ENCODE measurements at places on chromosomes 2 and 18.

DNA sequence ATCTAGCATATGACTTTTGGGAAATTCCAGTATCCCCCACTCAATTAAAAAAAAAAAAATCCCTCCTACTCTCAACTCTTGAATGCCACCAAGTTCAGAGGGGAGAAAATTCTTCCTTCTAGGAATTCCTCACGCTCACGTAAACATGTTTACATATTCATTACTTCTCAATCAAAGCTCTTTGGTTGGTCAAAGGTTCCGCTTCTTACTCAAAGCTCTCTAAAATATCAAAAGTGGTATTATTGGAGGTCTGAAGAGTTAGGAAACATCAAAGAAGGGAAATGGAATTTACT is 4.1 kb downstream of the DOCK10 start:
- no peak for DNase-seq

- no peak for DNase-seq
Observed at GRCh38 chr2:20222769-20223406, 2.0 kb downstream of the SDC1 start.

DNA sequence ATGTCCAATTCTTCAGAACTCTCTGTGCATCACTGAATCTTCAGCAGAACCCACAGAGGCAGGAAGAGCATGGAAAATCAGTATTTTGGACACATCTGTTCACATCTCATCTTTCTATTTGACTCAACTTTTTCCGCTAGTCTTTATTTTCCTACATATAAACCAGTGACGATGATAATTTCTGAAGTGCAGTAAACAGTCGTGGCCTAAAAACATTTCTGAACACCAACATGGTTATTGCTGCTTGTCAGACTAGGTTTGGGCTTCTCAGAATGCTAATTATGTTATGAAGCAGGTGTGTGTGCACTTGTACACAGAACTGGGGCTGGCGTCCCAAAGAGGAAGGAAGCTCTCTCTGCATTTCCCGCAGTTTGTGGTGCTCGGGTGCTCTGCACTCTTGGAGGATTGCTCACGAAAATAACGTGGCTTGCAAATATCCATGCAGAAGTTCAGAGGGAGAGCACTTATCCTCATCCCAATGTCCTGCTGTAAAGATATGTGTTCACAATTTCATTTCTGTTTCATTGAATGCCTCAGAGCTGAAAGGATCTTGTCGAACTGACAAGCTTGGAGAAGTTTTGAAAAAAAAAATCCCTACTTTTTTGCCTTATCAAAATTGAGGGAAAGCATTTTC is 50.8 kb downstream of the EDAR start:
- DNase-seq: no peak

GRCh38 chr2:128577141-128577930 is 258.7 kb upstream of the HS6ST1 start:
- DNase-seq: no peak

DNA sequence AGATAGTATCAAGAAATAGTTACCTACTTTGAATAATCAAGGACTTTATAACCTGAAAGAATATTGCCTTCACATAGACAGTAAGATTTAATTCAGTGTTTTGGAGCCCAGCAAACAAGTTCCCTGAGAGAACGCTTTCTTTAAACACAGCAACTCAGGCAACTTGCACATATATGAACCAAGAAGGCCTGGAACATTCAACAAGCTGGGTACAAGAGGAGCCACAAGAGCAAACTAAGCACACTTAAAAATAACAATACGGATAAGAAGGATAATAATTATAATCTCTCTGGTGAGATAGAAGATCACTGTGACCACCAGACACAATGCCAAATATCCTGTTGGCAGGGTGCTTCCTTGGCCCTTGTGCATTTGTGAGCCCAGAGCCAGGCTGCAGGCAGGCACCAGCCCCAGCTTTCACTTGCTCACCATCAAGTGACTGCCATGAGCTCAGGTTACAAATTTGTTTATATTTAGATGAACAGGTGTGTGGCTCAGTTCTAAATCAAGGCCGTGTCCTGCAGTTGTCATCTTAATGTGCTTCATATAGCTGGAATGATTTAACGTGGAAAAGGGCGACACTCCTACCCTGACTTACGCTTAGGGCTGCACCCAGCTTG is 446.6 kb downstream of the IRS1 start:
- no peak for DNase-seq

- no peak for DNase-seq
Observed at GRCh38 chr2:137862651-137863050, 101.6 kb upstream of the HNMT start.

GRCh38 chr18:44731530-44732237 is 51.0 kb downstream of the SETBP1 start:
- no peak for DNase-seq

DNA sequence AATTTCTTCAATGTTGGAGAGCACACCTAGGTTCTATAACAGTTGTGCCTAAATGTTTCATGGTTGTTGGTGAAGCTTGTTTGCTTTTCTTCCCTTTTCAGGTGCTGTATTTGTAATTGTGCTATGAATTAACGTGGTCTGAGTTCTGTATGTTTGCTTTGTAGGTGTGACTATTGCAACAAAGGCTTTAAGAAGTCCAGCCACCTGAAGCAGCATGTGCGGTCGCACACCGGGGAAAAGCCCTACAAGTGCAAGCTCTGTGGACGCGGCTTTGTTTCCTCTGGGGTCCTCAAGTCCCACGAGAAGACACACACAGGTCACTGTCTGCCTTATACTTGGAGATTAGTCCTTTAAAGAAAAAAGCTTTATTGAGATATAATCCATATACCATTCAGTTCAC is 91.2 kb downstream of the ZNF236 start:
- no peak for DNase-seq

DNA sequence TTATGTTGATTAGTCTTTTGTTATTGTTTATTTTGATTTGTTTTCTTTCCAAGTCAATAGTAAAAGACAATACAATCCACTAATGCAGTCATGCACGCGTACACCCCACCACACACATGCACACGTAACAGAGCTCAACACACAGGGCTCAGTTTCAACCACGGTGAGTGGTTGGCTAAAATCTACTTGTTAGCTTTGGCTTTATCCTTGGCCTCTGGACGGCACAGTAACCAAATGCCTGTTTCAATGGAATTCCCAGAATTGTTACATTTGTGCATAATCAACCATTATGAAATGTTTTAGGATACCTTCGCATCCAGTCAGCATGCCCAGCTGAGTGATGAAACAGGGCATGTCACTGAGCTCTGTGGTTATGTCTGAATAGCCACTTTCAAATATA is 53.2 kb downstream of the NYAP2 start:
- DNase-seq: no peak

DNA sequence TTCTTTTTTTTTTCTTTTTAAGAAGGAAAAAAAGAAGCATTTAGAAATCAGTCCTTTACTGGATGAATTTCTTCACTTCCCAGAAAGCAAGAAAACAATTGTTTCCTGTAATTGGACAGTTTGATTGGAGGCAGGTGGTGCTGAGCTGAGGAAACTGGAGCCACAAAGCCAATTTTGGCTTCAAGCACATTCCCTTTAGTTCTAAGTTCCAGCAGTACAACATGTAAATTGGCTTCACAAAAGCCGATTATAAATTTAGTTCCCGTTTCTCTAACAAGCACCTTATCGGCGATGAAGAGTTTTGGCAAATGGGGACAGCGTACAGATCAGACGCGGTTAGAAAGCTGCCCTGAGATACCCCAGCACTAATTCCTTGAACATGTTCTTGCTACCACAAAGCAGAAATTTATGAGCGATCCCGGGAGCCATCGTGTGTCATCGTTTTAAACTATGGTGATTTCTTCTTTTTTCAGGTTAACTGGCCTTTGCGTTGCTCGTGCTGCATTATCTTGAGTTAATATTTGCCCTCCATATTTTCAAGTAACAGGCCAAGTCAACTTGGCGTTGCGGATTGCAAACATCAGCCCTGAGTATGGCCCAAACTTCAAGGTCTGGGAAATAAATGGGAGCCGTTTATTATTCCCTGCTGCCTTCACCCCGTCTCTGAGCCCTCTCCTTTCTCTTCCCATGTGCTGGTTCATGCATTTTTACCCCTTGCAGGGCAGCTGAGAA is 190.4 kb upstream of the ID2 start:
- no peak for DNase-seq

DNA sequence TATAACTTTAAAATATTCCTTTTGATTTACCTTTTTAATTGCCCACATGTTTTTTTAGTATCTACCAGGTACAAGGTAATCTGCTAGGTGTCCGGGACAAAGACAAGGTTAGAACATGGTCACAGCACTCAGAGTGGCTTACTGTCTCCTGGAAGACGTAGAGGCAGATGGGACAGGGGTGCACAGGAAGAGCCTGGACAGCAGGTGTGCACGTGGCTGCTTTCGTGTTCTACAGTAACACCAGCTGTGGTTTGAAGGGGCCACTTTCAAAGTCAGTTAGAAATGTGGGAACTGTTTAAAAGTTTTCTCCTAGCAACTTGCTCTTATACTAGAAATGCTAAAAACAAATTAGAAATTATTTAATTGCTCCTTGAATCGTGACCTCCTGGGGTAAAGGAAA is 102.9 kb upstream of the ALPP start:
- no peak for DNase-seq
